ENCODE measurements at places on chromosomes 6 and 20.
A peak's percentile ranks its signal among the peaks of the same experiment; 100 is the strongest.

- no peak for DNase-seq
Measured at GRCh38 chr20:51488331-51488730, 54.2 kb downstream of the NFATC2 start.

DNA sequence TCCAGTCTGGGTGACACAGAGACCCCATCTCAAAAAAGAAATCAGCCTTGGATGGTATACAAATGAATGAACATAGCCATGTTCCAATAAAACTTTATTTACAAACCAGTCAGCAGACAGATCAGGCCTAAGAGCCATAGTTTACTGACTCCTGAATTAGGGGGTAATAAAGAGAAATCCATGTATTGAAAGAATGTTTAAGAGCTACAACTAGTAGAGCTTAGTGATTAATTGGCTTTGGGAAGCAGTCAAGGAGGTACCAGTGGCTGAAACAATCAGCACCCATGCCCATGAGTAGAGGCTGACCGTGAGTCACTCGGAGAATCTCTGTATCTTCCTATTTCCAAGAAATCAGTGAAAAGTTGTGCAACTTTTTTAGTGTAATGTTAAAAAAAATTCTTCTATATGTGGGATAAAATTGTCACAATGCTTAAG is 223.6 kb upstream of the RREB1 start:
- DNase-seq, result no peak

DNA sequence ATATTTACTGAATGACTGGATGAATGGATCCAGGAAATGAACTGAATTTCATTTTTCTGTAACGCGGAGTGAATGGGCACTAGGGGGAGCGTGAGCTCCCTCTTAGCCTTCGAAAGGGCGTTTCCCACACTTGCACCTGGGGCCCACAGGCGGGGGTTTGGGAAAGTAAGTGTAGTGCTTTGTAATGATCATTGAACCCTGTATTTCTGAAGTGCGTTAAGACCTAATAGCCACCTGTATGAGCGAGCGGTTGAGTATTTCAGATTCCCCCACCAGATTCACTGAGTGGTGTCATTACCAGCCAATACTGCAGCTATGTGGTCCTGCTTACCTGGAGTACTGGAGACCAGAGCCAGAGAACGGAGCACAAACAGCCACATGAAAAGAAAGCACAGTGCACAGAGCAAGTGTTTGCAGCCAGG is 10.5 kb downstream of the SYTL3 start:
- DNase-seq, result peak; percentile 37

DNA sequence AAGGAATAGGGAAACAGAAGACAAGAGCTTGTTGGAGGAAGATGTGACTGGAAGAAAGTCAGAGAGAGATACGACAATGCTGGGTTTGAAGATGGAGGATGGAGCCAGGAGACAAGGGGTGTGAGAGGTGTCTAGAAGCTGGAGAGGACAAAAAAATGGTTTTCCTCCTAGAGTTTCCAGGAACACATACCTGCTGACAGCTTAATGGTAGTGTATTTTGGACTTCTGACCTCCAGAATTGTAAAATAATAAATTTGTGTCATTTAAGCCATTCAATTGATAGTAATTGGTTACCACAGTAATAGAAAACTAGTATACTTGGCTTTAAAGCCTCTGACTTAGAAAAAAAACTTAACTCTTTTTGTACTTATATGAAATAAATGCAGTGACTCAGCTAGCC is 3.6 kb downstream of the AIG1 start:
- DNase-seq, result no peak

GRCh38 chr20:58402305-58402704 is 13.3 kb downstream of the VAPB start:
- DNase-seq, result no peak

DNA sequence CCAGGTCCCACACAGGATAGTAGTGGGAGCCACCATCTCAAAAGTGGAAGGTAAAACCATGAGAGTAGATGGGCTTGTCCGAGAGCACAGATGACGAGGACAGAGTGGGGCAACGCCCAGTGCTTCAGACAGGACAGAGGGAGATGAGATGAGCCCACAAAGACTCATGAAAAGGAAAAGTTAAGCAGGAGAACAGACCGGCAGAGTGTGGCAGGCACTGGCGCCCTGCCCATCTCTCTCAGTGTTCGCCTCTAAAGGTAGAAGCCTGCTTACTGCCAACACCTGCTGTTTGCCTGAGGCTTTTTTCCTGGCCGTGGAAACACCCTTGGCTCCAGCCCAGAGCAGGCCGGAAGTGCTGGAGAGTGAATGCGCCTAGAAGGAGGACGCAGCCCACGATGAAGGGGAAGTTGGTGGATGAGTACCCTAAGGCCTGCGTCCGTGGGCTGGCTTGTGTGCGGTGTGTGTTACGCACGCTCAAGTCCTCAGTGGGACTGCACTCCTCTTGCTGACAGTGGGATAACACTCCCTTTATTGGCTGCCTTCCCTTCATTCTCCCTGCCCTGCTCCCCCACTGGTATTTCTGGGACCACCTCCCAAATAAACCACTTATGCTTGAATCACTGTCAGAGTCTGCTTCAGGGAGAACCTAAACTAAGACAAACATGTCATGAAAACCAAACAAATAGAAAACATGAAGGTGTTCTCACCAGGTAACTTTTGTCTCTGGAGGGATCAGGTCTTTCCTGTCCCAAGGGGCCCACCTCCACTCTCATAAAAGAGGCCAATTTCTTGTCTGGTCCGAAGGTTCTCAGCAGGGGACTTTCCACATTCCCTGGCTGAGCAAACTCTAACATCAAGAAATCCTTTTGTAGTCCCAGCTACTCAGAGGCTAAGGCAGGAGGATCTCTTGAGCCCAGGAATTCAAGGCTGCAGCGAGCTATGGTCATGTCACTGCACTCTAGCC is 9.1 kb upstream of the FOXP4 start:
- no peak for DNase-seq

DNA sequence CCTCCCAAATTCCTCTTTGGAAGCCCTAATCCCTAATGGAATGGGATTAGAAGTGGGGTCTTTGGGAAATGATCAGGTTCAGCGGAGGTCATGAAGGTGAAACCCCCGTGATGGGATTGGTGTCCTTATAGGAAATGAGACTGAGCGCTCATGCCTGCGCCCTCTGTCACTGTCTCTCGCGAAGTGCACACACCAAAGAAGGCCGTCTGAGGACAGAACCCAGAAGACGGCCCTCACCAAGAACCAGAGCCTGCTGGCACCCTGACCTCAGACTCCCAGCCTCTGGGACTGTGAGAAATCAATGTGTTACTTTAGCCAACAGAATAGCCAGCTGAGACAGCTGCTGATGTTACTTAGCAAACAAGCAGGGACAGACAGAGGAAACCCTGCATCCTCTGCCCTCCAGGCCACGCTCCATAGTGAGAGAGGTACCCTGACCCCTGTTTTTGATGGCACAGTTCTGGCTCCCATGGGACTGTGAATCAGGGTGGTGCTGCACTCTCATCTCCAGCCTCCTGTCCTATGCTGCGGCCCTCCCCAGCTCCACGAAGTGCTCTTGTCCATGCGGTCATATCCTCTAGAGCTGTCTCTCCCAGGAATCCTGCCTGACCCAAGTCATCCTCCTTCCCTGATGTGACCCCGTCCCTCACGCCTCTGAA is 369.3 kb downstream of the ZFAND3 start:
- no peak for DNase-seq

DNA sequence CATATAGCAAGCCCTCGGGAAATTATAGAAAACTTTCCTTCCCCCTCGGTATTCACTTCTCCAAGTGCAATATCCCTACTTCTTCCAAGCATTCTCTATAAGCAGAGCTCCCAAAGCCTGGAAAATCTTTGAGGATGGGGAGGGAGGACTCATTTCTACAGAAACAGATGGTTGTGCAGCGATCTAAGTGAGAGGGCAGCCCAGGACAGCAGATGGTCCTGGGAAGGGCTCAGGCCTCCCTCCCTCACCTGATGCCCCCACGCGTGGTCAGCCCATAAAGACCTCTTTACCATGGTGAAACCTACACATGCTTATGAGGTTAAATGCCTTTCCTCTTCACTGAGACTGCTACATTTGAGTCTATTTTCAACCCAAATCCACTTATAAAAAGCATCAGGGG is 319.6 kb upstream of the QKI start:
- no peak for DNase-seq

- DNase-seq, result no peak
Measured at GRCh38 chr6:108068618-108069017, 5.9 kb downstream of the OSTM1 start.

DNA sequence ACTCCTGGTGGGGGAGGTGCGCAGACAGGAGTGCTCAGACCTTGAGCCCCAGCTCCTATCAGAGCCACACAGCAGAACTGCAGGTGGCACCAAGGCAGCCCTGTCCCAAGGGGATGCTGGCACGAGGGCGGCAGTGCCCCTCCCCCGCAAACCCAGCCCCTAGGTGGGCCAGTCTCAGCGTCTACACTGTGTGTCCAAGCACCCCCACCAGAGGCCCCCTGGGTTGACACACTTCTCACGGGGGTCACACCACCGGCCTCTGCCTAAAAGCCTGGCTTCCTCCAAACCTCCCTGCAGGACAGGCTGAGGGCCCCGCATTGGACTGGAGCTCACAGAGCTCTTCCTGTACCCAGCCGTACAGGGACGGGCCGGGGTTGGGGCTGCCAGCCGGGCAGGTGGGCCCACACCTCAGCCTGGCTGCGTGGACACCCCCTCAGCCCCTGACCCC is 8.1 kb downstream of the SLC2A4RG start:
- no peak for DNase-seq

- no peak for DNase-seq
Measured at GRCh38 chr6:4010689-4011090, 68.2 kb downstream of the FAM217A start.

GRCh38 chr6:149727793-149728498 is 10.0 kb upstream of the LATS1 start:
- DNase-seq, result no peak

DNA sequence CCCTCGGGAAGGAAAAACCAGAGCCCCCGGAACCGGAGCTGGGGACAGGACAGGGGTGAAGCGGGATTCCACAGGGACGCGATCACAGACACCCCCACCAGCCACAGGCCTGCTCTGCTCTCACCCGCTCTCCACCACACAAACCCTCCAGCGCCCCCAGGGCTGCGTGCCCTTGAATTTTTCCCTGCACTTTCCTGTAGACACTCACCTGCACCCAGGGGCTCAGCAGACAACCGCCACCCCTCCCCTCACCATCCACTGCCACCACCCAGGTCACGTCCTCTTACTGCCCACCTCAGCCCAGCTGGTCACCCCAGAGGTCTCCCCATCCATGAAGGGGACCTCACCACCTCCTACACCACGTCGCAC is 631 bp downstream of the ULBP2 start:
- DNase-seq, result no peak

GRCh38 chr6:5214570-5215052 is 46.1 kb downstream of the LYRM4 start:
- DNase-seq, result no peak

Measured in GM19239 (cell line).